Occipital lobe (tissue), 3 donors: ENCODE measurements at places on chromosomes 13 and 19.
A peak's percentile ranks its signal among the peaks of the same experiment; 100 is the strongest.

DNA sequence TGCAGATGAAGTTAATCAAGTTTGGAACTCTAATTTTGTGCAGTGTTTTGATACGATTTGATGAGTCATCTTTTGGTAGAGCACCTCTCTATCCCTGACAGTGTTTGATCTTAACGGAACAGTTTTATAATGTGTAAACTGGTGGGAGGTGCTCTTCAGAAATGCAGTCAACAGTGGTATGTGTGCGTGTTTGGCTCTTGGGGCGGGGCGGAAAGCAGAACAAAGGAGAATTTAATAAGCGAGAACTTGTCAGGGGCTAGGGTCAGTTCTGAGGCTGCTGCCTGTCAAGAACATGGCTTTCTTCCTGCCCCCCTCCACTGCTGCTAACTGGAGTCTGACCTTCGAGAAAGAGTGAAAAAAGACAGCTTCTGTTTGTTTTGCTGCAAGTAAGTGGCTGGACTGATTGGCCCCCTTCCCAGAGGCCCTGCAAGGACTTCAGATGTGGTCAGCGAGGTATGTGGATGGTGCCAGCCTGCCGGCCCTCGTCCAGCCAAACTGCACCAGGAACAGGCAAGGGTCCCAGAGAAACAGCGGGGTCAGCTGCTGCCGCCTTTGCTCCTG, 40.8 kb downstream of the BBC3 start:
- peak; percentile 28 for DNase-seq

- no peak for DNase-seq
Measured at GRCh38 chr13:71851498-71852409, 15.2 kb downstream of the DACH1 start.

DNA sequence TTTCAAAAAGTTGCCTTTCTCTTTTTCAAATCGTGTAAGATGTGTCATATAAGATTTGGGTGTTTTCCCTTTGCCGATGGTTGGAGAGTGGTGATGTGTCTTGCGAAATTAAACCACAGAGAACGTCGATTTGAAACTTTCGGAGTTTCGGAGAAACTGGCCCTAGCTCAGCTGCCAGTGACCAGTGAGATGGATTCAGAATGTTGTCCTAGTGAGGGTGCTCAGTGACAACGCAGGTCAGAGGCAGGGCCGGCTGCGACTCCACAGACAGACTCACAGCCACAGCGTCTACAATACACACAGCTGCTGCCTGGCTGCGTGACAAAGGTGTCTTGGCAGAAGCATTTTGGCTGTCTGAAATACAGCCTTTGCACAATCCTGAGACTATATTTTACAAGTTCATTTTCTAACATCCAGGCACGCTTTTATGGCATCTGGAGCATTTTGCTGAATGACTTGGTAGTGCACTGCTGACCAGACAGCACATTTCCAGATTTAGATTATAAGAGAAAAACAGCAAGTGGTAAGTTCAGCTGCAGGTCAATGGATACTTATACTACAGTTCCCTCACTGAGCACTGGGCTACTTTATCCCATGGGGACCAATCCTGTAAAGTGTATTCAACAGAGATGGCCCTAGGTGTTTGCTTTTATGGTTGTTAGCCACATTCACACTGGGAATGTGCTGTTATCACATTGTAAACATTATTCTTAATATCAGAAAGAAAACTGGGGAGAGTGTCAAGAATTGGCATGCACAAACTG, 207.5 kb downstream of the KCNRG start:
- peak; percentile 10 for DNase-seq

- DNase-seq = no peak
Measured at GRCh38 chr19:558770-559439, 13.5 kb upstream of the BSG start.

- peak; percentile 28 for DNase-seq
Measured at GRCh38 chr19:39401549-39402345, 4.9 kb upstream of the ZFP36 start.

DNA sequence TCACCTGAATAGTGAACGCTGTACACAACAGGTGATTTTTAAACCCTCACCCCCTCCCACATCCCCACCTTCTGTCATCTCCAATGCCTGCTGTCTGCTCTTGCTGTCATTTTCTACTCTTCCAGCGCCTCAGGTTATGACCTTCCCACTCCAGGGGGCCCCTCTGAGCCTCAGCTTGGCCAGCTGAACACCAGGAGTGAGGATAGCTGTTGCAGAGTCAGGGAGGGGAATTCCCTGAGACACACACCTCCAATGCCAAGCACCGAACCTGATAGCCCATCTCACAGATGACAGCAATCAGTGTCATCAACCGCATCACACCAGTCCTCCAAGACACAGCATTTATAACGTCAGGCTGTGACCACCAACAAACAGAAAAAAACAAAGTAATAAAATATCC, 193.5 kb downstream of the ZNF536 start:
- no peak for DNase-seq

GRCh38 chr19:10832939-10833296, 3.1 kb downstream of the TMED1 start:
- DNase-seq = no peak

DNA sequence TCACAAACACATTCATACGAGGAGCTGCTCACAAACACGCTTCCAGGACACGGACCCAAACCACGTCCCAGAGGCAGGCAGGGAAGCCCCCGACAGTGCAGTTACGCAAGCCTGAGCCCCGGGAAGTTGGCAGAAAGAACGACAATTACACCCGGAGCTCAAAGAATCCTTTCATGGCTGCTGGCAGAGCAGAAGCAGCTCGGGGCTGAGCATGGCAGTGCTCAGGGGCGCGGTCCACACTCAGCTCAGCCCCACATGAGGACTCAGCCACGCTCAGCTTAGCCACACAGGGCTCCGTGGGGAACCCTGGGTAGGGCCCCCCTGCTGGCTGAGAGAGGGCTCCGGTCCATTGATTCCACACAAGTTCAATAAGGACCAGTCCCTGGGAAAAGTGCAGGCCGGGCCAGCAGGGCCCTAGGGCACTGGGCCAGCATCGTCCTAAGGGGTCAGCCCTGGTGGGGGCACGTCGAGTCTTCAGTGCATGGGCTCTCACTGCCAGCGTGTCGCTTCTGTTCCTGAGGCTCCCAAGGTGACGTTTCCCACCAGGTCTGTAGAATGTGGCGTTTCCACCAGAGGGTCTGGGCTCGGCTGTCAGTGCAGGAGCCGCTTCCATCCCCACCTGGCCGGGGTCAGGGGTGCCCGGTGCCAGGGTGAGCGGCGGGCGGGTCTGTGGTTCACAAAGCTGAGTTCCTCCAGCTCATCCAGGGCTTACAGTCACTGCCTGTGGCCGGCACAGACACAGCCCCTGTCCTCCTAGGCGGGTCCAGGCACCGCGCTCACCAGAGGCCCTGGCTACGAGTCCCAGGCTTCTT, 23.1 kb downstream of the GAS6 start:
- DNase-seq = peak; percentile 36

GRCh38 chr13:18946738-18947137, 234.9 kb downstream of the TUBA3C start:
- DNase-seq = no peak

- DNase-seq = no peak
Measured at GRCh38 chr19:44212866-44213346, 574 bp downstream of the ZNF227 start.

DNA sequence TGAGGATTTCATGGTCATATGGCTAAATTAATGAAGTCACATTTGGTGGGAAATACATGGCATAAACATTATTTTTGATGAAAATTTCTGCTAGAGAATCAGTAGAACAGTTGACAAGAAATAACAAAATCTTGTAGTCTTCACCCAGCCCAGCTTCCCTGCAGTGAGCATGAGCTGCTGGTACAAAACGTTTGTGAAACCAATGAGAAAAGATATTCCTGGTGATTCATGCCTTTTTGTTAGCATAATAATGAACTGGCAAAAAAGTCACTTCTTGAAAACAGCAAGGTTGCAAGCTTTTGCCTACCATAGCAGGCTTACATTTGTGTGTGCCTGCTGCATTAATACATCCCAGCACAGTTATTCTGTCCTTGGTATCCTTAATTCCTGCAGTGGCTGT, 475.9 kb upstream of the HTR2A start:
- no peak for DNase-seq

- peak; percentile 45 for DNase-seq
Measured at GRCh38 chr19:58330458-58330857, 3.7 kb downstream of the ZSCAN22 start.

DNA sequence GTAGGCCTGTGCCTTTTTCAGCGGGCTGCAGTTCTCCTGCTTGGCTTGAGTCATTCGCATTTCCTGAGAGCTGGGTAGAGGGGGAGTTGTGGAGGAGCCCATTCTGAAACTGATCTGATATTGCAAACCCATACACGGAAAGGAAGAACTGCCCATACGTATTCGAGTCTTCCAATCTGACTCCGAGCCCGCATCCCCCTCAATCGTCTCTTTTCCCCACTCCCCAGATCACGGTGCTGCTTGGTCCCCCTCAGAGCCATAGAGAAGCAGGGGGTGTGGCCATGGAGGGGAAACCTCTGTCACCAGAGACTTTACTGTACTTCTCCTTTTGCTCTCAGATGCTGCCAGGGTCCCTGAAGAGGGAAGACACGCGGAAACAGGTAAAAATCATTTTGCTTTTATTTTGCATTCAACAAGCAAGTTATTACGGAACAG, at the start of gene CD22:
TSS of gene CD22 (plus strand) at position 337 of the 435 bp plus-strand sequence. CDS start 2,854 bp downstream, outside the sequence.
- no peak for DNase-seq

GRCh38 chr13:97881556-97881955, 71.9 kb upstream of the IPO5 start:
- no peak for DNase-seq

GRCh38 chr13:97858161-97858560, 95.3 kb upstream of the IPO5 start:
- DNase-seq = no peak

DNA sequence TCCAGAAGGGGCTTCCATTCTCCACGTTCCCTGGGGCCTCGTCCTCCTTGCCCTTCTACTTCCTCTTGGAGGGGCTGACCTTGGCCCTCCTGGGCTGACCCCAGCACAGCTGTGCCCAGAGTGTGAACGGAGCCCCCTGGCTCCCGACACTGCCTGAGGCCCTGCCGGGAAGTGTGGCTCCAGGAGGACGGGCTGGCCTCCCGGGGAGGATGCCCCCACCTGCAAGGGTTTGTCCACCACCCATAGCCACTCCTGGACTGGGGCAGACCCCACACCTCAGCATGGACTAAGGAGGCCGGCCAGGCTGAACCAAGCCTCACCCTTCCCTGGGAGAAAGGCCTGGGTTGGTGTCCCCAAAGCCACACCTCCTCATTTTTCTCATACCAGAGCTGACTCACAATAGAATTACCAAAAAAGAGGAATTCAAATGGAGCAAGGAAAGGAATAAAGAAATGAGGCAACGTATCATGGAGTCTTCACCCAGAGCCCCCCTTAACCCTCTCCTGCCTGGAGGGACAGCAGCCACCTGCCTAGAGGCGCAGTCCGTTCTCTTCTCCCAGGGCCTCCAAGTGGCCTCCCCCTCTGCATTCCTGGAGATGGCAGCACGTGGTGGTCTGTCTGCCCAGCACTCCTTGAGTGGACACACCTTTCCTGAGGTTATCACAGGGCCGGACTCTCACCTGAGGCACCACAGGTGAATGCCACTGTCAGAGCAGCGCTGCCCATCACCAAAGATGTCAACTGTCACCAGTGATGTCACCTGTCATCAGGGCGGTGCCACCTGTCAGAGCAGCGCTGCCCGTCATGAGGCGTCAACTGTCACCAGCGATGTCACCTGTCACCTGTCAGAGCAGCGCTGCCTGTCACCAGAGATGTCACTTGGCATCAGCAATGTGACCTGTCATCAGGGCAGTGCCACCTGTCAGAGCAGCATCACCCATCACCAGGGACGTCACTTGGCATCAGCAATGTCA, 3.1 kb upstream of the C13orf46 start:
- no peak for DNase-seq

DNA sequence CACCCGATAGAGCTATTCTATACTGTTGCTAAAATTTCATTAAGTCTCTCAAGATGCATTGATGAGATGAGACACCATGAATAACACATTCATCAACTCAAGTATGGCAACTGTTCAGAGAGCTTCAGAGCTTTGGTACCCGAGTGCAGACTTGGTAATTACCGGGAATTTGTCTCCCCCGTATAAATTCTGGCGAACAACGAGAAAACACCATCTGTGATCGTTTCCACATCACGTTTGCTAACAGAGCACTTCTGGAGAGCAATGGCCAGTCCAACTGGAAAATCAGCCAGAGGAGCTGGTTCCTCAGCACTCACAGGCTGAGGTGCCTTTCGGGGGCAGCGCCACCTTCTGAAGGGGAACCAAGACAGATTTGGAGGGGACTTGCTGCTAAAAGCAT, 40.2 kb downstream of the SUGP2 start:
- peak; percentile 7 for DNase-seq

GRCh38 chr19:58387338-58388174, 487 bp downstream of the RPS5 start:
- DNase-seq = no peak

GRCh38 chr19:41843371-41843770, 1.1 kb downstream of the LYPD4 start:
- DNase-seq = no peak

DNA sequence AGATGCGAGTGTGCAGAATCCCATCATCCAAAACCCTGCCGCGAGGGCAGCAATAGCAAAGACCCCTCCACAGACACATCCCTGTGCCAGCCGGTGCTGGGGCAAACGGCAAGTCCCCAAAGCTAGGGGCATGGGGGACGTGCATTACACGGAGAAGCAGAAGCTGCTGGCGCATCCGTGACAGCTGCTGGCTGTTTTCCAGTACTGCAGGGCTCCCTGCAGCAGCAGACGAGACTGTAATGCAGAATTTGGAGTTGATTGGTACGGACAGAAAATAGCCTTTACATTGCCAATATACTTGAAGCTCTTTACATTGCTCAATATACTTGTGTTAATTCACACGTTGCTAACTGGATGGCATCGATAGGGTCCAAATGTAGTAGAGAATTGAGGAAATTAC, 77.2 kb upstream of the TMTC4 start:
- peak; percentile 3 for DNase-seq

GRCh38 chr19:4386041-4386782, 14.1 kb downstream of the SH3GL1 start:
- peak; percentile 58 for DNase-seq

DNA sequence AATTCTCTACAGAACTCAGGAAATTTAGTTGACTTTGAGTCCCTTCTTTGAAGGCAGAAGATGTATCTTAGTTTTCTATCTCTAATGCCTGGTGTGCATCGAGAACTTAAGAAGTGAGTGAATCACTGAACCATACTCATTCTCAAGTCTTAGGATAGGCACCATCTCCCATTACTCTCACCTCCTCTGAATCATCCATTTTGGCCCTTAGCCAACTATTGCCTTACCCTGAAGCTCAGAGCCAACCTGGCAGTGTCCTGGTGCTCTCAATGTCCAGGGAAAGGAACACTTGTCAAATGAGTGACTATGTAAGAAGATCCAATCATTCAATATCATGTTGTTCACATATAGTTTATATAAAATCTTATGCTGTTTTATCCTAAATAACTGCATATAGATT, 146.6 kb downstream of the RGCC start:
- no peak for DNase-seq

- no peak for DNase-seq
Measured at GRCh38 chr13:91664039-91664438, 265.6 kb downstream of the GPC5 start.

- no peak for DNase-seq
Measured at GRCh38 chr19:44749292-44749691, 784 bp downstream of the BCL3 start.
